ENCODE measurements at places on chromosomes 4 and X.
A peak's percentile ranks its signal among the peaks of the same experiment; 100 is the strongest.

- no peak for DNase-seq
Observed at GRCh38 chr4:7506119-7506518, 71.4 kb upstream of the PSAPL1 start.

GRCh38 chrX:85052636-85053343, 49.1 kb downstream of the APOOL start:
- peak; percentile 1 for DNase-seq

DNA sequence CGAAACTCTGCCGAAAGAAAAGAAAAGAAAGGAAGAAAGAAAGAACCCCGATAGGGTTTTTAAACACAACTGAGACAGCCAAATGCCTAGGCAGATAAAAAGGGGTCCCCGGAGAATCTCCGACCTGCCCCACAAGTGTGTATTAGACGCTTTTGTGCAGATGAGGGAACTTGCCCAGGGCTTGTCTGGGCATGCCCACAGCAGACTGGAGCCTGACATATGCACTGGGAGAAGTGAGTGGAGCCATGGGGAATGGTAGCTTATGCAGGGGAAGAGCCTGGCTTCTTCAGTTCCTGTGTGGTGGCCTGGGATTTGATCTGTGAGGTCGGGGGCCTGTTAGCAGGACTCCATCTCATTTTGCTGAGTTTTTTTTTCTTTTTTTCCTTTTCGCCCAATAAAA, 199.0 kb downstream of the GPC3 start:
- no peak for DNase-seq

GRCh38 chr4:140291259-140291658, 82.2 kb upstream of the SCOC start:
- DNase-seq, result no peak

DNA sequence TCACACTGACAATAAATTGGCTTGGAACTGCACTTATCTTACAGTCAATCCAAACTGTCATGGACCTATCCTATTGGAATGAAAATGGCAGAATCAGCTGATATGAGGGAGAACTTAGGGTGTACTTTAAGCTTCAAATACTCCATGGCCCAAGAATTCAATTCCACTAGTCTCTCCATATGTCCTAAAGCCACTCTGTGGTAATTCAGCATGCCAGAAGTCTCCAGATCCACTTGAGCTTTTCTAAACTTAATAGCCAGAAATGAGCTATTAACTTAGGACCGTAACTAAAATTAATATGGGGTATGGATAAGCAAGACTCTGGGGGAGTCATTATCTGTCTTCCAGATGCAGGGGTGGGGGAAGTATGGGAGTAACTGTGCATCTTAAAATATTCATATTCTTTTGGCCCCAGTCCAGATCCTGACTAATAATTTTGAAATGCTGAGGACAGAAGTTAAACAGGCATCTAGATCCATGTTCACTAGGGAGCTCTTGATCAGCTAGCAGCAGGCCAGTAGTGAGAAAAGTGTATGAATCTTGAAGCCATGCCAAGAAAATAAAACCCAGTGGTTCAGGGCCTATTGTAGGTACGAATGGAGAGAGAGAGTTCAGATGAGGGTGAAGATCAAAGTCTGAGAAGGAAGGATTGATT, 167.6 kb downstream of the DKK2 start:
- DNase-seq, result no peak

DNA sequence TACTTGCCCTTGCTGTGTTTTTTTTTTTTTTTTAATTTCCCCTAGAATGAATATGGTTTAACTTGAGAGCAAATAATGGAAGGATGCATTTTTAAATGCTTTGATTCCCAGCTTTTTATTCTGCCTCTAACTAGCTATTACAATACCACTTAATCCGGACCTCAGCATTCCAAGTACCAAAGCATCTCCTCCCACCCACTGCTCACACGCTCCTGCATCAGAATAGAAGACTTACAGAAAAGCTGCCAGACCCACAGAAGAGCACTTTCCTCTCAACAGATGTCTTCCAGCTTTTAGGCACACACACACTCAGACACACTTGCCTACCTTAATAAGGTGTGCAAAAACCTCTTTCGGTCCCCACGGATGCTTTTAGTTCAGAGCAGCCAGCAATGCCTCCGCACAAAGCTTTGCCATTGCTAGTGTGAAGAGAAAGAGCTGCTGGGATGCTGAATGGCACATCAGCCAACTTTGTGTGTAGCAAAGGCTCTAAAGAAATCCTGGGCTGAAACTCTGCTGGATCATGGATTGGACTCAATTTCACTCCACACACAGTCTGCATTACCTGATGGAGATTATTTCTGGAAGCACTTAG, 1056.2 kb downstream of the DMD start:
- no peak for DNase-seq

- DNase-seq, result no peak
Observed at GRCh38 chrX:37854148-37854547, 6.8 kb upstream of the DYNLT3 start.

DNA sequence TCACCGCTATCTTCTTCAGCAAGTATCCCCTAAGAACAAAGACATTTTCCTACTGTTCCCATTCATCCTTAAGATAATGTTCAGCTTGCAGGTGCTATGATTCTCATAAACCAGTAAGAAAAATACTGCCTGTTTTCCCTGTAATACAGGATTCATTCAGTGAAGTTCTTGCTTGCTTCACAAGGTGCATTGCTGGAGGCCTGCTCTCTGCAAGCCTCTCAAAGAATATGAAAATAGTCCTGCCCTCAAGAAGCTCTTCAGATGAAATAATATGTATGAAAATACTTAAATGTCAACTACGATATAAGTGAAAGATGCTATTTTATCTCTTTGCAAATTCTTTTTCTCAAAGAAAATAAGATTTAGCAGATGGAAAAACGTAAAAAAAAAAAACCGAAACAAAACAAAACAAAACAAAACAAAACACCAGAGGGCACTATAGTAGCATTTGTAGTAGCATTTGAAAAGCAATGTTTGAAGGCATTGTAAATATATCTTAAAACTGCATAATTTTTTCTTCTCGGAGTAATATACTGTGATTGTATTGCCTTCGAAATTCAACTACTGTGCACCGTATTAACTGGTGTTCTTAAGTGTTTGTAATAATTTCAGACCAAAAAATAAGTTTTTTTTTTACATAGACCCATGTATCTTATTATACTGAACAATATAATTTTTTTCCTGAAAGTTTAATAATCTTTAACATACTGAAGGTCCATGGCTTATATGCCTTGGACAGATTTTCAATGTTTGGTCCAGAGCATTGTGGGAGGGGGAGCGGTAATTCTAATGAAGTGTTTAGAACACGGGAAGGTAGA, 26.0 kb downstream of the ADH4 start:
- peak; percentile 9 for DNase-seq

DNA sequence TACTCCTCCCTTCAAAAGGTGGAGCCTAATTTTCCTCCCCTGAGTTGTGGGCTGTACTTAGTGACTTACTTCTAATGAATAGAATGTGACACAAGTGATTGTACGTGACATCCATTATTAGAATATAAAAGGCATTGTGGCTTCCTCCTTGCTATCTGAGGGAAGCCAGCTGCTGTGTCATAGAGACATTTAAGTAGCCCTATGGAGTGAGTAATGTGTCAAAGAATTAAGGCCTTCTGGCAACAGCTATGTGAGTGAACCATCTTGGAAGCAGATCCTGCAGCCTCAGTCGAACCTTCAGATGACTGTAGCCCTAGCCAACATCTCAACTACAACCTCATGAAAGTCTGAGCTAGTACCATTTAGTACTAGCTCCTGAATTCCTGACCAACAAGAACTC, 76.1 kb downstream of the BCOR start:
- no peak for DNase-seq

DNA sequence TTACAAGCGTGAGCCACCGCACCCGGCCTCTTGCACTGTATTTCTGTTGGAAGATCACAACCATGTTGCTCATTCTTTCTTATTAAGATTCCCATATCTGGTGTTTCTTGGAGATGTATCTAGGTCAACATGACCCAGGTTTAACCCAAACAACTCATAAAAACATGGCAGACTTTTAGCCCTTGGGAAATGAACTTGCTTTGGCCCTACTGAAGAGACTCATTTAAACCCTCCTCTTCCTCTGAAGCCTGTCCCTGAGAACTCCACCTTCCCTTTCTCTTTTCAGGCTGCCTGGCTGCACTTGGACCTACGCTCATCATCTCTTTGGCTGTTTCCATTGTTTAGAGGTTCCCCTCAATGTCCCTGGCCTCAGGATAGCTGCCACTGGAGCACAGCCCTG, 22.8 kb upstream of the OPN1LW start:
- DNase-seq, result no peak

GRCh38 chr4:151217326-151217725, 59.6 kb upstream of the PRSS48 start:
- no peak for DNase-seq

- no peak for DNase-seq
Observed at GRCh38 chr4:33025236-33025635, 2305.1 kb downstream of the PCDH7 start.

DNA sequence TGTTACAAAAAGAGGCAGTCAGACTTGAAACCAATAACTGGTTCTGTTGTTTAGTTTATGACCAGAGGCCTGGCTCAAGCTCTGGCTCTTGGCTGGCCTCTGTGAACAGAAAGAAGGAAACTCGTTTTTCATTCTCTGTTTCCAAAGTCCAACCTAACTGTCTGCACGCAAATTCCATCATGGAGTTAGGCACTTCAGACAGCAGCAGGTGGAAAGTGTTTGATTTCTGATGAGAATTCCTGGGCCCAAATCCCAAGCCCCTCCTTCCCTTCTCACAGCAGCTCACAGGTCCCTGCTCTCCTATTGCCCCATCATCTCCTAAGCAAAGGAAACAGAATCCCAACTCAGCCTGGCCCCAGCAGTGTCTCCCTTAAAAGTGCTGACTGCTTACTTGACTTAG, 42.8 kb upstream of the FGF16 start:
- DNase-seq, result no peak

GRCh38 chr4:7826909-7827306, 112.8 kb downstream of the AFAP1 start:
- no peak for DNase-seq

GRCh38 chr4:163148466-163149336, 18.0 kb downstream of the NAF1 start:
- DNase-seq, result no peak

- DNase-seq, result no peak
Observed at GRCh38 chr4:23547096-23547495, 342.8 kb downstream of the PPARGC1A start.

- DNase-seq, result no peak
Observed at GRCh38 chr4:175263537-175263936, 345.4 kb downstream of the ADAM29 start.

DNA sequence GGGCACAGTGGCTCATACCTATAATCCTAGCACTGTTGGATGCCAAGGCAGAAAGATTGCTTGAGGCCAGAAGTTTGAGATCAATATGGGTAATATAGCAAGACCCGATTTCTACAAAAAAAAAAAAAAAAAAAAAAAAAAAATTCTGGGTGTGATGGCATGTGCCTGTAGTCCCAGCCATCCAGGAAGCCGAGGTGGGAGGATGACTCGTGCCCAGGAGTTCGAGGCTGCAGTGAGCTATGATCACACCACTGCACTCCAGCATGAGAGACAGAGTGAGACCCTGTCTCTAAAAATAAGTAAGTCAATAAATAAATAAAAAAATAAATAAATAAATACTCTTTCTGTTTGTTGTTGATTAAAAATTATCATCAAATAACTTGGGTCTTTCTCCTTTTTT, 62.4 kb upstream of the BMPR1B start:
- no peak for DNase-seq

DNA sequence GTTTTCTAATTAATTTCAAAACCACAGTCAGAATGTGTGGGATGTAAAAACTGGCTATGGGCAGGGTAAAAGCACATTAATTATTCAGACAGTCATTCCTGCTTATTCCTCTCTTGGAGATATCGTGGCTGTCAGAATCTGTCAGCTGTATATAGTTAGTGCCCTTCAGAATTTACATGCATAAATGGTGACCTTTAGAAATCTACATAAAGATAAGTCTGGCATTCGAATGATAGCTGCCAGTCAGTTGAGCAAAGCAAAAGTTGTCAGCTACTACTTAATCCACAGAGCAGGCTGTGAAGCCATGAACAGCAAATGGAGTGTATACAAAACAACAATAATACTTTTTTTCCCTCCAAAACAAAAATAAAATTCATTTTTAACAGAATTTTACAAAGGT, 189.5 kb downstream of the ADGRL3 start:
- DNase-seq, result no peak

GRCh38 chrX:19863857-19864223, 23.6 kb downstream of the SH3KBP1 start:
- DNase-seq, result no peak

DNA sequence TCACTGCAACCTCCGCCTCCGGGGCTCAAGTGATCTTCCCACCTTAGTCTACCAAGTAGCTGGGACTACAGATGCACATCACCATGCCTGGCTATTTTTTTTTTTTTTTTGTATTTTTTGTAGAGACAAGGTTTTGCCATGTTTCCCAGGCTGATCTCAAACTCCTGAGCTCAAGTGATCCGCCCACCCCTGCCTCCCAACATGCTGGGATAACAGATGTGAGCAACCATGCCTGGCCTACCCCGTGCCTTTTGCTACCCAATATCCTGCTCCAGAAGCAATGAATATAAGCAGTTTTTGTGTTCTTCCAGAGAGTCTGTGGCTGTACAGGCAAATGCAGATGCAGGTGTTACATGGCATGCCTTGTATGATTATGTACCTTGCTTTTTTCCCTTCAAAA, 50.5 kb downstream of the TBC1D14 start:
- DNase-seq, result no peak

DNA sequence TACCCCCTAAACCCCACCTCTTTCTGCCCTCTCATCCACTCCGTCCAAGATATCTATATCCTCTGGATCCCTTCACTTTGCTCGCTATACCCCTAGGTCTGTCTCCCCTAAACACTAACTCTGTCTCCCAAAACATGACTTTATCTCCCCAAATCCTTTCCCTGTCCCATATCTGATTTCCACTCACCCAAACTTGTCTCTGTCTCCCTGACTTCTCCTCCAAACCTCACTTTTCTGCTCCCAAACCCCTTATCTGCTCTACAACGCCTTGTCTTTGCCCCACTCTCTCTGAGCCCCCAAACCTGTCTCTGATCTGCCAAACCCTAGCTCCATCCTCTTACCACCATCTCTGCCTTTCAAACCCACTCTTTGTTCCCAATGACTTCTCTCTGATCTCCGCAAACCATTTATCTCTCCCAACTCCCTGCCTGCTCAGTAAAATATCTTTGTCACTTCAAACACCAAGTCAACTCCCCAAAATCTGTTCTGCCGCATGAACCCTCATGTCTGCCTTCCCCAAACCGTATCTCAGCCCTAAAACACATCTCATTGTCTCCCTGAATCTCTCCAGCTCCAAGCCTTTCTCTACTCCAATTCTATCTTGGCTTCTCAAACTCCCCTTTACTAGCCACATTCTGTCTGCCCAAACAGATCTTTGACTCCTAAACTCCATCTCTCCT, 575 bp downstream of the GATA1 start:
- no peak for DNase-seq

Data from SK-N-DZ (cell line).